Mesenteric fat pad (tissue), 1 donor: ENCODE measurements at places on chromosomes 5 and 9. TPM values are rescaled to one million over a fixed set of nuclear protein-coding genes. Genes with fewer than 3 reads are reported as not detected.

Gene SWI5
- total RNA-seq: 16.0 TPM

Gene ZDHHC11B
- 6.9 TPM for total RNA-seq

Gene PITX1
- 0.13 TPM for total RNA-seq

Gene TNIP1
- total RNA-seq: 285 TPM

Gene FGF18
- 1.7 TPM for total RNA-seq

Gene CARTPT
- not detected for total RNA-seq

Gene PDCD1LG2
- 3.6 TPM for total RNA-seq

Gene HDAC3
- 39.3 TPM for total RNA-seq

Gene ARPC5L
- 39.9 TPM for total RNA-seq

Gene SPINK4
- not detected for total RNA-seq

Gene PCDHA1
- total RNA-seq: not detected
